Activated CD4-positive, alpha-beta T cell treated with anti-CD3 and anti-CD28 coated beads for 48 hours (primary cell): ENCODE measurements at places on chromosomes 7 and 10.

DNA sequence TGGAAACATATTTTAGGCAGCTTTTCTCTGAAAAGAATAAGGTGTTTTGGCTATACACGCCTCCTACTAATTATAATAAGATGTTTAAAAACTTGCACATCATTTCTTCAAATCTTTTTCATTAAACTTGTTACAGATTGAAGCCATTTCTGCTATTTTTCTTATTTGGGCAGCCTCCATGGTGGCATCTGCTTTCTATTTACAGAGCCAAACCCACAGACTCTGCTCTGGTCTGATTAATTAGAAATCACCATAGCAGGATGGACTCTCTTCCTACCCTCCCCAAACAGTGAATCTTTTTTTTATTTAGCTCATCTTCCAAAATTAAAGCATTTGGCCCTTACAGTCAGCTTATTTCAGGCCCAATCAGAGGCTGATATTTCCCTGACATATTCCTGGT, 85.7 kb upstream of the AOAH start:
- no peak for DNase-seq

DNA sequence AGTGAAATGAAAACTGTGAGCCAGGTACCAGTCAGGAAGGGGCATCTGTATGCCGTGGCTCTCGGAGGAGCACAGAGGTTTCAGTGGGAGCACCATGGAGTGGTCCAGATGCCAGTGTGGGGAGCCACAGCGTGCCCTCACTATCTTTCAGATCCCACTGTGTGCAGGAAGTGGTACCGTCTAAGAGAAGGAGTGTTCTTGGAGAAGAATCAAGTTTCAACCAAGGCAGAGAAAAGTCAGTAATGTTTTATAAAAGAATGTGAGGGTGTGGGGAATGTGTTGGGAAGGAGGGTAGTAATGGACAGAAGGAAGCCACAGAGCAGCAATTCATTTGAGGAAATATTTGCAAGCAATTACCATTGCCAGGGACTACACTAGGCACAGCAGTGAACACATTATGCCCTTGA, 35.6 kb downstream of the PRKAR2B start:
- DNase-seq = no peak

DNA sequence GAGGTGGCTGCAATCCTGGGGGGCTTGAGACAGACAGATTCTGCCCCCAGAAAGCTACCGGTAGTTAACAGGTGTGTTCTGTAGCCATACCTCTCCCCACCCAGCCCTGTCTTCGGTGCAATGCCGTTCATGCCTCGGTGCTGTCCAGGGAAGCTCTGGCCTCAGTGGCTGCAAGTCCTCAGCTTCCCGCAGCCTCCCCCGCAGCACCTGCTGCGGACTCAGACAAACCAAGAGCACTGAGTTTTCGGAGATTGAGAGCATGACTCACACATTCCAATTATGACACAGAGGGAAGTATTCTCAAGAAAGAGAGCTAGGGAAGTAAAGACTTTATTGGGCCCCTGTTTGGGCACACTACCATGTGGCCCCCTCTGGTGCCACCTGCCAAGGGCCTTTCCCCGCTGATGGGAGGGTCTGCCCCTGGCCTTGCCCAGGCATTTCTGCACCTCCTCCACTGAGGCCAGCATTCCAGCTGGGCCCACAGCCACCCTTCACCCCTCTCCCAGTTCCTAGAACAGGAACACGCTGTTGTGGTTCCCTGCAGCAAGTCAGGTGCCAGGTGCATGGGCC, 30.2 kb upstream of the EZH2 start:
- peak; percentile 74 for DNase-seq

DNA sequence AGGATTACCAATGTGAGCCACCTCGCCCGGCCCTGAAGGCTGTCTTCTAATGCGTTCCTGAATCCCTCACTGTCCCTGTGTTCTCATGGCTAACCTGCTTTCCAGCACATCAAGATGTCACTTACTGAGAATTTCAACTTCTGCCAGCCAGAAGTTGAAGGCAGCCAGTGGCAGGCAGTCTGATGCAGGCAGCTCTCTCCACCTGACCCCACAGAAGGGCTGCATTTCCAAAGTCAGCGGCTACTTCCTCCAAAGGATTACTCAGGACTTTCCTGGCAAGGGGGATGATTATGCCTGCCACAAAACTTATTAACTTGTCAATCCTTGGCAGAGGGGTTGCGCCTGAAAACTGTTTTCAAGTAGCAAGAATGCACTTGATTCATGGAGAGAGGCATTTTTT, 1219.4 kb downstream of the TYW1 start:
- DNase-seq = no peak

- no peak for DNase-seq
Observed at GRCh38 chr7:46245586-46246111, 324.6 kb upstream of the IGFBP3 start.

GRCh38 chr7:75739796-75740672, 1.3 kb upstream of the HIP1 start:
- DNase-seq = no peak
